GM12878 (cell line): ENCODE measurements at places on chromosomes 6 and 20. TPM values are rescaled to one million over a fixed set of nuclear protein-coding genes. Genes with fewer than 3 reads are reported as not detected.

Gene MYLK2
- 0.58 and 0.67 TPM in 2 replicates for total RNA-seq

Gene C6orf15
- total RNA-seq: not detected in 2 replicates

Gene EFCAB8
- 0.05 and 0.18 TPM in 2 replicates for total RNA-seq

Gene CST5
- total RNA-seq: not detected in 2 replicates

Gene ECT2L
- not detected in 2 replicates for total RNA-seq

Gene MYL9
- 1.6 and 1.7 TPM in 2 replicates for total RNA-seq

Gene TTBK1
- total RNA-seq: not detected in 2 replicates

Gene GATA5
- total RNA-seq: not detected in 2 replicates

DNA sequence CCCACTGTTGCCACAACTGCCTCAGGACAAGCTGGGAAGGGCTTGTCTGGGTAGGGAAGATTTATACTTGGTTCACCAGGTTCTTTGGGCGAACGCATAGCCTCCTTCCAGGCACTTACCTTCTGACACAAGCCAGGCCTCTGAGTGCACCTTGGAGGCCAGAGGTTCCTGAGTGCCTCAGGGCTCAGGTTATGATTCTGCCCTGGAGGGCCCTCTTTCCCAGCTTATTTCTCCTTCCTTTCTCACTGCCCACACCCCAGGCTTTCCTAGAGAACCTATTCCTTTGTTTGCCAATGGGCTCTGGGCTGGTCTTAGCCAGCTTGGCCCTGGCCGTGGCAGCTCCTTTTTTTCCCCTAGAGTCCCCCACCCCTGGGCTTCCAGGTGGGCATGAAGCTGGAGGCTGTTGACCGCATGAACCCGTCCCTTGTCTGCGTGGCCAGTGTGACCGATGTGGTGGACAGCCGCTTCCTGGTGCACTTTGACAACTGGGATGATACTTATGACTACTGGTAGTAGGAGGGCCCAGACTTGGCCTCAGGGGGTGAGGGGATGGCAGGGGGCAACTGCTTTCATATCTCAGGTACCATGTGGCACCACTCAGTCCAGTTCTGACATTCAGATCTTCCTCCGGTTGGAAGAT is 25.0 kb downstream of the L3MBTL1 start:
- H3K27me3 ChIP-seq: no peaks in the 10 kb centered on the region; the same call in 1 of the 2 replicates
- no peak overlapping the region for H3K4me3 ChIP-seq
- DNase-seq: no peak
- H3K36me3 ChIP-seq: no peaks in the 10 kb centered on the region

DNA sequence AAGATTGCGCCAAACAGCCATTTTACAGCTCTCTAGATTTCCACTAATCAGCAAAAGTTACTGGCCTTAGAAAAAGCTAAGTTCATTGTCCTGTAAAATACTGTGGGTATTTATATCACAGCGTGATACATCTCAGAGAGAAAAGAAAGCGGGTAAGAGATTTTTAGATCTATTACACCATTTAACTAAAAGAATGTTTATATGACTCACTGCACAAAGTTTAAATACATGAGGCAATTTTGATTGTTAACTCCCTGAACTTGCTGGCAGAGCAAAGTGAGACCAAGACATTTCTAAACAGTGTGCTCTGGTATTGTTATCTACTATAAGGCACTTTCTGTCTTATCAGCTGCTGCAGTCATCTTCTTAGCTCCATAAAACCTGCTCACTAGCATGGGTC is 314.3 kb downstream of the EPHA7 start:
- no peak for DNase-seq
- no peaks in the 10 kb centered on the region for H3K36me3 ChIP-seq
- H3K27ac ChIP-seq: no peak overlapping the region
- no peak overlapping the region for H3K4me3 ChIP-seq
- H3K4me1 ChIP-seq: no peaks in the 10 kb centered on the region

GRCh38 chr6:24439858-24440539 is 37.3 kb downstream of the MRS2 start:
- no peaks in the 10 kb centered on the region for H3K4me1 ChIP-seq
- no peak overlapping the region for H3K4me3 ChIP-seq
- H3K27ac ChIP-seq: no peak overlapping the region
- H3K36me3 ChIP-seq: no peaks in the 10 kb centered on the region

- H3K4me3 ChIP-seq: no peak overlapping the region
- DNase-seq: no peak
- H3K27me3 ChIP-seq: no peaks in the 10 kb centered on the region
- peaks cover 11% of the 10 kb centered on the region for H3K4me1 ChIP-seq
- no peaks in the 10 kb centered on the region; the same call in 1 of the 2 replicates for H3K36me3 ChIP-seq
Measured at GRCh38 chr6:158040804-158041347, 59.2 kb downstream of the SYNJ2 start.

DNA sequence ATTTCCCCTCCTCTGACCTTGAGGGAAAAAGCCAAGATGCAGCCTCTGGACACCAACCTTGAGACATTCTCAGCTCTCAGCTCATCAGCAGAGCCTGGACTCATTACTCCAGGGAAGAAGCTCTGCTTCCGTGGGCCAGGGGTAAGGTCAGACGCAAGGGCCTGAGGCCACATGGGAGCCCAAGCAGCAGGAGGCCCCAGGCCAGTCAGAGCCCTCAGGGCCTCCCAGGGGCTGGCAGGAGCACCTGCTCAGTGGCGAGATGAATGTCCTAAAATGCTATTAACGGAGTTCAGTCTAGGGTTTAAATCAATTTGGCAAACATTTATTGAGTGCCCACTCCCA is 208.6 kb downstream of the ERMARD start:
- H3K36me3 ChIP-seq: no peaks in the 10 kb centered on the region
- DNase-seq: no peak
- no peak overlapping the region for H3K4me3 ChIP-seq
- H3K4me1 ChIP-seq: no peaks in the 10 kb centered on the region
- H3K27ac ChIP-seq: no peak overlapping the region

DNA sequence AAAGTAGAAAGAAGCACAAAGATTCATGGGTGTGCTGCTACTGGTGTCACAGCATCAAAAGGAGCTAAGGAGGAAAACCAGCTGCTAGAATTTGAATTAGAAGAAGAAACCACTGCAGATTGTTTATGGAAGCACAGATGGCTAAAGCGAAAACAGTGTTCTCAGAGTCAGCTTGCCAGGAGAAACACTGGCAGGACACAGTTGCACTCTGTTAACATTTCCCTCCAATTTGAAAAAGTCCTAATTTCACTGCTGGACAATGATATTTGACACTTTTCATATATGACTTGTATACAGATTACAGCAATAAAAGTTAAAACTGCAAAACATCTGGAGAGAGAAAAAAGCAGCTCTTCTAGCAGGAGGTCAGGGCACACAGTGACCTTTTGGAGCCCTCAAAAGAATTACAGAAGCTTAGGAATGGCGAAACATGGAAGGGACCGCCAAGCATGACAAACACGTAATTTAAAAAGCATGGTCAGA is 314.5 kb downstream of the COL12A1 start:
- no peak overlapping the region for H3K4me3 ChIP-seq
- no peak for DNase-seq

- no peak for DNase-seq
- H3K27ac ChIP-seq: no peak overlapping the region
- H3K27me3 ChIP-seq: no peaks in the 10 kb centered on the region; the same call in 1 of the 2 replicates
- H3K4me1 ChIP-seq: no peaks in the 10 kb centered on the region
Measured at GRCh38 chr6:111204305-111204704, 117.0 kb downstream of the SLC16A10 start.

DNA sequence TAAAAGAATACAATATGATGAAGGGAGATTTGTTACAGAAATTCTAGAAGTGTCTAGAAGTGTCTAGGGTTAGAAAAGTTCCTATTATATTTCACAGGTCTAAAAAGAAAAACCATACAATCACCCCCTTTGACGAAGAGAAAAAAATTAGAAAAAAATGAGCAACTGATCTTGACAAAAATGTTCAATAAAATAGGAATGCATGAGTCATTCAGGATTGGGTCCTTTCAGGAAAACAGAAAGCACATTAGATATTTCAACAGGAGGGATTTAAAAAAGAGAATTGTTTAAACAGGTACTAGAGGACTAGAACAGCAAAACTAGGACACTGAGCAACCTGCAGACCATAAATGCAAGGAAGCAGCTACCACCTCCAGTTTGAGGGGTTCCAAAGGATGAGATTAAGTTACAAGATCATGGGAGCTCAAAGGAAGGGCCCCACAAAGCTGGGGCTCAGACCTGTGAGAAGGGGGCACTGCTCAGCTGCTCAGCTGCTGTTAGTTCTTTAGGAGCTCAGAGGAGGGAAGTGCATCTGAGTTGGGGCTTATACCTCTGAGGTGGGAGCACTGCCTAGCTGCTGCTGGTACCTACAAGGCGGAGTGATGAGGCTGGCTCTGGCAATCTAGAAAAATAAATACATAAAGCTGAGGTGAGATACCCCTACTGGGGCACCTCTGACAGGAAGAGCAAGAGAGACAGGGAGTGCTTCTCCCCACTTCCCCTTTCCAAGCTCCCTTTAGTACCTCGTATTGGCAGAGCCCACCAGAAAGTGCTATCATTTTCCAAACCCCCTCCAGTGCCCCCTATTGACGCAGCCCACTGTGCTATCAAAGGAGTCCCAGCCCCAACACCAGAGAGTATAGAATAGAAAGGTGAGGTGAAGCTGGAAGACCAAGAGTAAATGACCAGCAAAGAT is 27.1 kb upstream of the BEND6 start:
- no peak for DNase-seq
- H3K4me3 ChIP-seq: no peak overlapping the region
- no peaks in the 10 kb centered on the region for H3K27me3 ChIP-seq
- no peaks in the 10 kb centered on the region for H3K4me1 ChIP-seq
- no peaks in the 10 kb centered on the region for H3K36me3 ChIP-seq
- H3K27ac ChIP-seq: no peak overlapping the region
